T1000 (cell line): ENCODE measurements at places on chromosomes 3 and 15.

DNA sequence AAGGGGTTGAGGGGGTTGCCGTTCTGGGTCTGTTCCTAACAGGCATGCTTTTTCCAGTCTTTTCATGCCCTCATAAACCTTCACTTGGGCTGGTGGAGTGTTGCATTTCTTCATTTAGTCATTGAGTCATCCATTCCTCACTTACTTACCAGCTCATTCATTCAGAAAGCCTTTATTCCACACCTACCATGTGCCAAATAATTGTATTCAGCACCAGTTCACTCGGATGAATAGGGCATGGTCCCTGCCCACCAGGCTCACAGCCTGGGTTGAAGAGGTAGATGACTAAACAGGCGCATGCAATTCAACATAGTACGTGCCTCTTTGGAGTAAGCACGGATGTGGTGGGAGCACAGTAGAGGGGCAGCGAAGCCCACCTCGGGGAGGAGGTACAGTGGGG, 35.1 kb upstream of the THSD4 start:
- no peak for DNase-seq

DNA sequence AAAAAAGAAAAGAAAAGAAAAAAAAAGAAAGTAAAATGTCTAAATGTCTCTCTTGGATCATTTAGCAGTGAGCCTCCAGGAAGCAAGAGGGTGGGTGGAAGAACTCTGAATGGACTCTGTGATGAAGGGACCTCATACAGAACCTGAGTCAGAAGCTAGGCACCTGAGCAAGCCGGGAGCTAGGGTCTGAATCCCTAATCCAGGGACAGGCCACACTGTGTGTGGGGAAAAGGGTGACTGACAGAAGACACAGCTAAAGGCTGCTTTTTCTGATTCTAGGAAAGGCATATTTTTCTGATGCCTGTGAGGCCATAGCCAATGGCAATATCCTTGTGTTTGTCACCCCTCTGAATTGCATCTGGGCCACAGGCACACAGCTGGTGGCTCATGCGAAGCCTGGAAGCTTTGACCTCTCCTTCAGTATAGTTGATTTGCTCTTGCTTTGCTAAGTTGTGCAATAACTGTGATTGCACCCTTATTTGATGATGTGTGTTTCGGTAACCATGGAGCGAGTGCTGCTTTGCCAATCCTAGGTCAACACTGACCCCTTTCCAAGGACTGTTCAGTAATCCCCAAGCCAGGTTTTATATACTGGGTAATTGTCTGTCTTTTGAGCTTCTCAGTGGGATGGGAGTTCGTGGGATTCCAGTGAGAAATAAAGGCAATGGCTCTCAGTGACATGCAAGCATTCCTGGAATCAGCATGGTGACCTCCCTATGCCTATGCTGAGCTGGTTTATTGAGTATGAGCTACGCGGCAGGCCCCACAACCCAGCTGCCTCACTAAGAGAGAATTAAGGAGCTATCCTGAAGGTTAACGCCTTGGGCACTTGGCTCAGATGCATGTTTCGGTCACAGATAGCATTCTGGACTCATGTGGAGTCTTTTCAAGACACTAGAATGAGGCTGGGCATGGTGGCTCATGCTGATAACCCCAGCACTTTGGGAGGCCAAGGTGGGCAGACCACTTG, 49.0 kb upstream of the OSBPL11 start:
- no peak for DNase-seq

DNA sequence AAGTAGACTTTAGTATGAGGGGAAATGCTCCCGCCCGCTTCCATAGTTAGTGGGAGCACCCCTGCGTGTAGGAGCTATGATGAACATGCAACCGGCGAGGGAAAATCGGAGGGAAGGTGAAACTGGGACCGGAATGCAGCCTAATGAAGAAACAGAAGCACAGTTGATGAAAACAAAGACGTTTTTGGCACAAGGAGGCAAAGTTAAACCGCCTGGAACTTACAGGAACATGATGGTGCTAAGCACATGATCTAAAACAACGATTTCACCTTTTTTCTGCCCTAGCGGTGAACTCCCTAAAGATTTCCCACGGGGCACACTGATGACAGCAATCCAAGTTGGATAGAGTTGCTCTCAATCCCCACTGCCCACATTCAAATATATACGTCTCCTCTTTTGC, 49.4 kb upstream of the SPATA12 start:
- DNase-seq = no peak

GRCh38 chr15:29889542-29890329, 67.5 kb upstream of the TJP1 start:
- no peak for DNase-seq

GRCh38 chr3:25355034-25355885, 72.8 kb upstream of the RARB start:
- DNase-seq = no peak

- DNase-seq = no peak
Observed at GRCh38 chr15:66025015-66025452, 155.7 kb downstream of the RAB11A start.
